ENCODE measurements at places on chromosomes 11 and 22. TPM values are rescaled to one million over a fixed set of nuclear protein-coding genes. Genes with fewer than 3 reads are reported as not detected.

- DNase-seq, result no peak
Observed at GRCh38 chr11:13091804-13092203, 82.7 kb downstream of the RASSF10 start.

DNA sequence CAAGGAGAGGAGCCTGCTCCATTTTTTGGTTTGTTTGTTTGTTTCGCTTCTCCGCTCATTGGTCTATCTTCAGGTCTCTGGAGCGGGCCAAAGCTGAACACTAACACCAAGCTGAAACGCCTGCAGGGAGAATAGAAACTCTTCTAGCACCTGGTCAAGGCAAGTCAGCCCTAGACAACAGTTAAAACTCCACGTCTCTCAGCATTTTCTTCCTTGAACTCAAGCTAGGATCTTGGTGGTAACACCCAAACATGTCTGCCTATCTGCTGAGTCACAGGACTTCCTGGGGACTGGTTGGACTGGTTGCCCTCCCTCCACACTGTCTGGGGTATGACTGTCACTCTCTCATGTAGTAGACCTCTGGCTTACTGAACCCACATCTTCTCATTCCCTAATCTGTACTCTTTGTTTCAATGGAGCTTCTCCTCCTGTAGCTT lies 23.9 kb upstream of the RBFOX2 start:
- DNase-seq, result no peak

GRCh38 chr11:45664376-45665205 lies 831 bp downstream of the CHST1 start:
- DNase-seq, result no peak

DNA sequence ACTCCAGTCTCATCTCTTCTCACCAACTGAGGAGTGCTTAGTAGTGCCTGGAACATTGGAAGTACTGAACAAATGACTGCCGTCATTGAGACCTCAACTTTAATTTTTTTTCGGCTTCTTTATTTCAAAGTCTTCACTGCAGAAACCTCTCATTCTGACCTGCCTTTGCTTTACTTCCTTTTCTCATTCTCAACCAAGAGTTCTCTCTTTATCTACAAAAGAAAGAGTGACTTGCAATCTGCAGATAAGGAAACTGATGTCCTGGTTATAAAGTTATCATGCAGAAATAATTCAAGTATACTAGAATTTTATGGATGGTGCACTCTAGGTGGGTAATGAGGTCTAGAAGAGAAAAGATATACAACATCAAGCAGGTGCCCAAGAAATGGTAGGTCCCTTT lies 1.2 kb upstream of the EED start:
- DNase-seq, result no peak

The MRGPRX4 gene
- not detected for total RNA-seq

The MMP13 gene
- total RNA-seq, result not detected

The C11orf97 gene
- not detected for total RNA-seq

DNA sequence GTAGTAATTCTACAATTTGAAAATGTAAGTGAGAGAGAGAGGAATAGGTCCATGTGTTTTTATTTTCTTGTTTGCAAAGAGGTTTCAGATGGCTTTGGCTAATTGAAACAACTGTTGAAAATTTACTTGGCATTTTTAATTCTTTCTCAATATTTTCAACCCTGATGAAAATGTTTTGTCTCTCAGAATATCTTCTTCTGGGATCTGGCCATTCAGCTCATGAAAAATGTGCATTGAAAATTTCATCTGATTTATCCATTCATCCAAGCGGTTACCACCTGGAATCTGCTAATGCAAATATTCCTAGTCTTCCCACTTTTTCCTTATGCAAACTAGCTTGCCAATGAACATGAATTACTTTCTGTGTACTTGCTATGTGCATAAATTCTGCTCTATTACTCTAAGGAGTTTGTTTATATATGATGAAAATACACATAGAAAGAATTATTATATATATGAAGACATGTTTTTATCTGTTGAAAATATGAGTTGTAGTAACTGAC lies 621.2 kb downstream of the LRRC4C start:
- DNase-seq, result no peak
